ENCODE measurements at places on chromosomes 13 and 19.

- peak; percentile 25 for DNase-seq
Measured at GRCh38 chr19:48271531-48272151, 1.8 kb downstream of the ZNF114 start.

- peak; percentile 3 for DNase-seq
Measured at GRCh38 chr13:61880578-61881283, 465.1 kb upstream of the PCDH20 start.

DNA sequence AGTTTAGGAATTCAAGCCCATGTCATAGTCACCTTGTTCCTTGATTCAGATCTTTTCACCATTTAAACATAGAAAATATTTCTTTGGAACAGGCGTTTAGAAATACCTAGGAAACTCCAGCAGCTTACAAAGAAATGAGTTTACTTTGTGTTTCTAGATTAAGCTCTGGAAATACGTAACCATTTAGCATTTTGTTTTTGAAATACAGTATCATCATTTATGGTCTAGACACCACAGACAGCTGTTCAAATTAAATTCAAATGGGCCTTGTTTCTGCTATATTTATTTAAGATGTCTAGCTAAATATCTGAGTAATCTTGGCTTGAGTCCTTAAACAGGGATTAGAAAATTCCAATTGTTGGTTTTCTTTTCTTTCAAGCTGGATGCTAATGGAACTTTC is 228.5 kb downstream of the NDFIP2 start:
- DNase-seq = no peak

DNA sequence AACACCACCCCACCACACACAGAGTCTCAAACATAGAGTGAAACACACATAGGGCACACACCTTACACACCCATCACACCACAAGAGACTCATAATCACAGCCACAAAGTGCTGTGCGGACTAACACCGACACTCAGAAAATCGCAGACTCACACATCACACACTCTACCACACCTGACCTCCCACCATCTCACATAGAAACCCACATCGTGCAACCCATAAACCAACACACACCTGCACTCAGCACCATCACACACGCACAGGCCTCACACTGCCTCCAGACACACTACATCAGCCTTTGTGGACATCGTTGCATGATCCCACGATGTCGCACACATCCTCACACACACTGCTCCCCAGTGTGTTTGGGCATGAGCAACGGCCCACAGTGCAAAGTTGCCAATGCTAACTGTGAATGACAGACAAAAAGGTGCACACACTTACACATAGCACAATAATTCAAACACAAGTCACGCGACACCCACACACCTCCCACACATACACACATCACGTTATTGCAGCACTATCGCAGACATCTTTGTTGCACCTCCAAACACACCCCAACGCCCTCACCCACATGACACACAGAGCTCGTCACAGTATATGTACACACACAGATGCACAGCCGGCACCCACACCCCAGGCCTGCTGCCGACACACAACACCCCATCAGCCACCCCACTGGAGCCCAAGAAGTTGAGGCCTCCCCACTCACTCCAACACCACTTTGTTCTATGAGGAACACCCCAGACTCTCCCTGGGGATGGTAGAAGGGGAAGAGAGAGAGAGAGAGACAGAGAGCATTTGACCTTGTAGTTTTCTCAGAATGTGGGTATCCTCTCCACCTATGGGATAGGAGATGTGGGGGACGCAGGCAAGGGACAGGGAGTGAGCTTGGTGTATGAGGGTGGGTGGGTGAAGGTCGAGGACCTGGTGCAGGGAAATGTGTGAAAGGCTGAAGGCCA is 1.2 kb upstream of the ATP1A3 start:
- no peak for DNase-seq

DNA sequence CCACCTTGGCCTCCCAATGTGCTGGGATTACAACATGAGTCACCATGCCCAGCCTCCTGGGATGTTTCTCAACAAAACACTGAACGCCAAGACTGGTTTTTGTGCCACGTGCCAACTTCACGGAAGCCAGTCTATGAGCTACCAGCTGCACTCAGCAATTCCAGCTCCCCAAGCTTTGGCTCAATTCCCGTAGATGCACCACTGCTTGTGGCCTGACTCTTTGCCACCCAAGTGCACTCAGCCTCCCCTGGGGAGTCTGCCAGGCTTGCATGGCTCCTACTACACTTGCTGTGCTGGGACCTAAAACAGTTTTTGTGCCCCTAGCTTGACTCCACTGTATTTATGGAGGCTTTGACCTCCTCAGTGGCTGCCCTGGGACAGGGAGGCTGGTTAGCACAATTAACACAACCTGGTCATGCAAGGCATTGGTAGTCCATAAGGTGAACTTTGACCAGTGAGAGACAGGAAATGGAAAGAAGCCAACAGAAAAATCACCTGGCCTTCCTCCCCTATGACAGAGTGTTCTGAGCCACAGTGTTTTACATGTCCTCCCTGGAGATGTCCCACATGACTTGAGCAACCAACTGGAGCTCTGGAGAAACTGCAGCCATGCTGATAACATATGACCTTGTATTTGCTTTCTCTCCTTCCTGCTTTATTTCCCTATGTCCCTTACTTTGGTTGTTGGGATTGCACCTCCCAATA is 1173.1 kb downstream of the UQCRFS1 start:
- DNase-seq = peak; percentile 46
